Stimulated activated CD8-positive, alpha-beta memory T cell treated with anti-CD3 and anti-CD28 coated beads, Interleukin-4, amount 100 ng/mL, for 4 hours (primary cell): ENCODE measurements at places on chromosomes 6 and 20.

DNA sequence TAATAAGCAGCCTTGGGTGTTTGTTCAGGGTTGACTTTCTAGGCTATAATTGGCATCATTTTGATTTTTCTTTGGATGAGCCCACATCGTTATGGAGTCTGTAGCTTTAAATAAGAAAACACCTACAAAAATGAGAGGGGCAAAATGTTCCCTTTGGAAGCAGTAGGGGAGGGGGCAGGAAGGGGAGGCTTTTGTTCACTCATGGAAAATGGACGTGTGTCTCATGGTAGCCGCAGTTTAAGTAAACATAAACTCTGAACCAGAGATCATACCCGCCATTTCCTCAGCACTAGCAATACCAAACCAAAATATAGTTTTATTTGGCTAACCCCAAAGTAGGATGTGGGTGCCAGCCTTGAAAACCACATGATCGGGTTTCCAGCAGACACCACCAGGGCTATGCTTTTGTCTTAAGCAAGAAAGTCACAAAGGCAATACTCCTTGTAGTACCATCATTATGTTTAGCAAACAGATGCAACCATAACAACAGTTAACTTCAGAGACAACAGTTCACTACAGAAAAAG lies 572.5 kb upstream of the JAG1 start:
- no peak for DNase-seq

DNA sequence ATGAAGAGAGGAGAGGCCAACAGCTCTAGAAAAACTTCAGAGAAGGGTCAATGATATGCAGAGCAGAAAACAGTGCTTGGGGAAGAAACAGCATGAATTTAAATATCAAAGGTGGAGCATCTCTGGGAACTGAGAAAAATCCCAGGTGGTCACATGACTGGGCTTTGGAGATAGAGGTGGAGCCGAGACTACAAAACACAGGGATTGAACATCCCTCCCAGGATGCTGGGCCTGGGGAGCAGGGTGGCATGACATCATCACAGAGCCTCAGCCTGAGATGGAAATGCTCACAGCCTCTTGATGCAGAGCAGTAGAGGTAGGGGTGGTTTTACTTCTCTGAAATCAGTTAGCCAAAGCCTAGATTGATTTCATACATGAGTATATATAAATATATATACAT lies 529.5 kb downstream of the PRKN start:
- no peak for DNase-seq

- no peak for DNase-seq
Observed at GRCh38 chr6:17589406-17590096, 10.6 kb upstream of the FAM8A1 start.

DNA sequence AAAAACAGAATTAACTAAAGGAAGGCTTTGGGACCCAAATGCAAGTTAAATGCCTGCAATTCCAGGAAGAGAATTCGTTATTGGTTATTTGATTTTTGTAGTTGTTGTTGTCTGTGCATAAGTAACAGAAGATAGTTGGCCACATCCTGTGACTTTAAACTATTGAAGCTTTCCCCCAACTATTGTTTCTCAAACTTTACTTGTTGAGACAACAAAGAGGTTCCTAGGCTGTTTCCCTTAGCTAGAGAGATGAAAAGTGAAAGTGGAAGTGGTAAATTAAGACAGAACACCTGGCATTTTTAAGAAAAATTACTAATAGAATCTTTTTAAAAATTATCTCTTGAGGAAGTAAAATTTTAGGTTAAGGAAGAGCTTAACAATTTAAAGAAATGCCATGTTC lies 525.2 kb downstream of the PKHD1 start:
- no peak for DNase-seq

DNA sequence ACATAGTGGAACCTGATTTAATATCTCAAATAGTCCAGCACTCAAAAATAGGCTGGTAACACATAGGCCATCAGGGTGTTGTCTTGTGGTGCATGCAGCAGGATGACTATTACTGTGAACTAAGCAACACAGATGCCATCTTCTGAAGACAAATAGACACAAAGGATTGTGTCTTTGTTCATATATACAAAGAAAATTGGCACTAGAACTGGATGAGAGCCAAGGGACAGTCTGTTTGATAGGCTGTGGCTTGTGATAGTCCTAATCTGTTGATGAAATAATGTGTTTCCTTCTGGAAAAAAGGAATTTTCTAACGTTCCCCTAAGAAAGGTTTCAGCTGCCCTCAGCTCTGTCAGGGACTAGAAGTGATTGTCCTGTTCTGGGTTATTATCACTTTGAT lies 129.8 kb downstream of the TPBG start:
- DNase-seq: no peak

GRCh38 chr6:149182262-149182661 lies 135.2 kb upstream of the TAB2 start:
- DNase-seq: no peak

DNA sequence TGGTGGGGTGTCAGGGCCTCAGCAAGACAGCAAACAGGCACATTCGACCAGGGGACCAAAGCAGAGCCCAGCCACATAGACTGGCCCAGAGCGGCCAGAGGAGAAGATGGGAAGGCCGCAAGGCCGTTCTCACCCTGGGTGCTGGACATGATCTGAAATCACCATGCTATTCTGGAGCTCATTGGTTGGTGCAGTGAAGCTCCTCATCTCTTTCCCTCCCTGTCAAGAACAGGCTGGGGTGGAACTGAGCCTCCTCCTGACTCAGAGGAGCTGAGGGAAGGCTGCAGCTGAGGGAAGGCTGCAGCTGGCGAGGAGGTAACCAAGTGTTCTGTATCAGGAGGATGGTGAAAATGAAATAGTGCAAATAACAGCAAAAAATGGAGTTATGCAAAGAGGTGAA lies 80.0 kb downstream of the AKAP7 start:
- no peak for DNase-seq

GRCh38 chr20:48196001-48196400 lies 410.7 kb upstream of the SULF2 start:
- DNase-seq: no peak

DNA sequence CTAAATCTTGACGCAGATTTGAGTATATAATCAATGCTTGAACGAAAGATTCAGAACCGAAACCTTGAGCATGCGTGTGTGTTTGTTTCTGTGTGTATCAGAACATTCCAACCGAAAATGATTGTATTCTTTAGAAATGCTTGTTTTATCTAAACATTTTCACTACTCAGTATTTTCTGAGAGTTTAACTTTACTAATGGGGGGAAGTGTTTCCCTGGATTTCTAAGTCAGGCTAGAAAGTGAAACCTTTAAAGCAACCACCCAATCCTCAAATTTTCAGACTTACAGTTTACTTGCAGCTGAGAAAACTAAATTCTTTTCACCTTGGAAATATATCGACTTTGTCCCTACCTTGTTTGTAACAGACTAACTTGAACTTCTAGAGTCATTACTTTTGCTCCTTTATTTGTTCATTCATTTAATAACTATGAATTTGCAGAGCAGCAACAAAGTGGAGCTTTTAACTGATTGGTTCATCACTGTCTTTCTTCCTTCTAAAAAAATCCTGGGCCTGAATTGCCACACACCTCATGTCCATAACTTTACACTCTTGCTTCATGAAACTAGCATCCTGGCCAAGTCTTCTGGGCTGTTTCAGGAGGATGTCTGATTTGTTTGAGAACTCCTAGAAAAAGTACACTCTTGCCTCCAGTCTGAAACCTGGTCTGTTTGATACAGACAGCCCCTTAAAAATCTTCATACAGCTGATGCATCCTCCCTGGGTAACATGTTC lies 77.8 kb upstream of the XRN2 start:
- no peak for DNase-seq

DNA sequence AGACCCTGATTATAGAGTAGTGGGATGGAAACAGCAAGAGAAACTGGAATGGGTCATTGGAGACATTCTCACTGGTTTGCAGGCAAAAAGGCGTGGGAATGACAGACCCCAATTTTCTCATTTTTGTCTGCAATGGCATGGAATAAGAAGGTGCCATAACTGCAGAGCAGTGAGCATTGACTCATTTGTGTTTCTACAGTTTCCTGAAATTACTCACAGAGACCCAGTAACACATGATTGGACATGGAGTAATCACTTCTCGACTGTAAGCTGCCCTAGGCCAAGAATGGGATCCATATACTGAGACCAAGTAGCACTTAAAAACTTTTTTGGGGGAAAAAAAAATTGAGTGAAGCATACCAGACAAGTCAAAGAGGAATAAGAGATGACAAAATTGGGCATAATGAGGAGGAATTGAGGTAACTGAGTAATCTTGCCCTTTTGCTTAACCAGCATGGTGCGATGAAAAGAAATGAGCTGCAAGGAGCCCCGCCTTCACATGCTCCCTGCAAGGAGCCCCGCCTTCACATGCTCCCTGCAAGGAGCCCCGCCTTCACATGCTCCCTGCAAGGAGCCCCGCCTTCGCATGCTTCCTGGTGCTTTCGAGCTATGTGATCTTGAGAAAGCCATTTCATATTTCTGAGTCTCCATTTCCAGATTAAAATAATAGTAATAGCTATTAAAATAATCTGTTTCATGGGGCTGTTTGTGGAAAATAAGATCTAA lies 44.1 kb downstream of the NHSL1 start:
- DNase-seq: peak; percentile 4

- no peak for DNase-seq
Observed at GRCh38 chr6:138570725-138571029, 71.4 kb upstream of the NHSL1 start.

GRCh38 chr6:165662749-165663376 lies at the start of gene PDE10A:
Gene PDE10A, minus strand, starts transcription at chr6:165663241. Its CDS starts 430 bp downstream, at chr6:165662811.
- DNase-seq: no peak

DNA sequence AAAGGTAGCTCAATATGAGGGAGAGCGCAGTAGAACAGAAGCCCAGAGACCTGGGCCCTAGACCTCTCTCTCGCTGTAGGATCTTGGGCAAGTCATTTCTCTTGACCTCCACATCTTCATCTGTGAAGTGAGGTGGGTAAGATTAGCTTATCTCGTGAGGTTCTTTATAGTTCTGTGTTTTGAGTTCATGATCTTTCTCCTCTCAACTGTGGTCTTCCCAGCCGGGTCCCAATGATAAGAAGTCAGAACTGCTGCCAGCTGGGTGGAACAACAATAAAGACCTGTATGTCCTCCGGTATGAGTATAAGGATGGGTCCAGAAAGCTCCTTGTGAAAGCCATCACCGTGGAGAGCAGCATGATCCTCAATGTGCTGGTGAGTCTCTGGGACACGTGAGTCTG lies 6.9 kb downstream of the PSMF1 start:
- DNase-seq: no peak

GRCh38 chr20:41123631-41124030 lies 13.7 kb upstream of the PLCG1 start:
- no peak for DNase-seq

DNA sequence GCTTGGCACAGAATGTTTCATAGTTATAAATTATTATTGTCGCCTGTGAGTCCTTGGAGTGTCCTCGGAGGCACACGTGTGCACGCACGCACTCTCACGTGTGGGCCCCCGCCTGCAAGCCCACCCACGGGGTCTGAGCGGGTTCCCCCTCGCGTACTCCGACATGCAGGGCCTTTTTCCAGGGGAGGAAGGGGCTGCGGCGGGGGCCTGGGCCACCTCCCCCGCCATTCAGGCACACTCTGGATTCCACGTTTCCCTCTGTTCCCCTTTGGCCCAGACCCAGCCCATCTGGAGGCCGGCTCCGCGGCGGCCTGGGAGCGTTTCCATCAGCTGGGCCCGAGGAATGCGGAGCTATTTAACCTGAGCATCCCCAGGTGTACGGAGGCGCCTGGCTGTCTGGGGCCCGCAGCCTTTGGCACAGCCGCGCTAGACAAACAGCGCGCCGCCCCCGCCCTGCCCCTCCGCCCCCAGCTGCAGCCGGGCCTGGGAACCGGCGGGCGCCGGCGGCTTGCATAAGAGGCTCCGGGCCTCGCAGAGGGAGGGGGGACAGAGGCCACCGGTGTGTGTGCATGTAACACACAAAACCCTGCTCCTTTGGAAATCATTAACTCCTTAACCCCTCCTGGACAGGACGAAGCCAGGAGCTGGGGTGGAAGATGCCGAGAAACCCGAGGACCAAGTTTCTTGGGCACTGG lies 3.3 kb downstream of the ID1 start:
- no peak for DNase-seq

GRCh38 chr6:19873031-19873430 lies 35.9 kb downstream of the ID4 start:
- DNase-seq: no peak
